ENCODE measurements at places on chromosomes 5 and 9. TPM values are rescaled to one million over a fixed set of nuclear protein-coding genes. Genes with fewer than 3 reads are reported as not detected.

GRCh38 chr9:69548681-69549080 is 123.5 kb downstream of the APBA1 start:
- DNase-seq = no peak

DNA sequence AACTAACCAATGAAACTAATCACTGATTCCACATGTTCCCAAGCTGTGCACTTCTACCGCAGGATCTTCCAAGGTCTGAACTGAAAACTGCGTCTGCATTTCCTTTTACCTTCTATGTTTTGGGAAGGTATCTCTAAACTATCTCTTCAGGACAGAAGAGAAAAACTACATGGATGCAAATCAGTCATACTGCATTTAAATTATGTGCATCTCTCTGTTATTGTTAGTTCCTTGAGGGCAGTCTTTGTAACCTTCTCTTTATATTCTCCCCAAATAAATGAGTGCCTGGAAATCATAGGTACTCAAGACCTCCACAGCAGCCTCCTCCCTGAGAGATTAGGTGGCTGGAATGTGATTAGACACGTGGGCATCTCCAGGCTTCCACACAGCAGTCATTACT is 17.1 kb downstream of the MTX3 start:
- DNase-seq = no peak

GRCh38 chr9:87276851-87277261 is 220.8 kb upstream of the DAPK1 start:
- no peak for DNase-seq

DNA sequence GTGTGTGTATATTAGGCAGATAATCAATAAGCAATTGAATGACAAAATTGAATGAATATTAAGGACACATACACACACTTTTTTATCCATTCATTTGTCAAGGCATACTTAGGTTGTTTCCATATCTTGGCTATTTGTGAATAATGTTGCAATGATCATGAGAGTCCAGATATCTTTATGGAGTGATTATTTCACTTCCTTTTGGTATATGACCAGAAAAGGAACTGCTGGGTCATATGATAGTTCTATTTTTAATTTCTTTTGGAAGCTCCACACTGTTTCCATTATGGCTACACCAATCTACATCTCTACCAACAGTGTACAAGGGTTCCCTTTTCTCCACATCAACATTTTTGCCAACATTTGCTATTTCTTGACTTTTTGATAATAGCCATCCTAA is 137.7 kb upstream of the PAPPA start:
- DNase-seq = no peak

The NDOR1 gene
- 8.0 TPM for total RNA-seq

The SLC34A1 gene
- total RNA-seq = not detected

Measured in cardiac septum (tissue), 1 donor.